ENCODE measurements at places on chromosomes 4 and X.

GRCh38 chr4:19947349-19947748 lies 304.4 kb upstream of the SLIT2 start:
- no peak for DNase-seq

GRCh38 chr4:147078362-147078761 lies 132.7 kb upstream of the TTC29 start:
- no peak for DNase-seq

- no peak for DNase-seq
These were observed 42.8 kb downstream of the ANXA5 start for GRCh38 chr4:121653986-121654385.

DNA sequence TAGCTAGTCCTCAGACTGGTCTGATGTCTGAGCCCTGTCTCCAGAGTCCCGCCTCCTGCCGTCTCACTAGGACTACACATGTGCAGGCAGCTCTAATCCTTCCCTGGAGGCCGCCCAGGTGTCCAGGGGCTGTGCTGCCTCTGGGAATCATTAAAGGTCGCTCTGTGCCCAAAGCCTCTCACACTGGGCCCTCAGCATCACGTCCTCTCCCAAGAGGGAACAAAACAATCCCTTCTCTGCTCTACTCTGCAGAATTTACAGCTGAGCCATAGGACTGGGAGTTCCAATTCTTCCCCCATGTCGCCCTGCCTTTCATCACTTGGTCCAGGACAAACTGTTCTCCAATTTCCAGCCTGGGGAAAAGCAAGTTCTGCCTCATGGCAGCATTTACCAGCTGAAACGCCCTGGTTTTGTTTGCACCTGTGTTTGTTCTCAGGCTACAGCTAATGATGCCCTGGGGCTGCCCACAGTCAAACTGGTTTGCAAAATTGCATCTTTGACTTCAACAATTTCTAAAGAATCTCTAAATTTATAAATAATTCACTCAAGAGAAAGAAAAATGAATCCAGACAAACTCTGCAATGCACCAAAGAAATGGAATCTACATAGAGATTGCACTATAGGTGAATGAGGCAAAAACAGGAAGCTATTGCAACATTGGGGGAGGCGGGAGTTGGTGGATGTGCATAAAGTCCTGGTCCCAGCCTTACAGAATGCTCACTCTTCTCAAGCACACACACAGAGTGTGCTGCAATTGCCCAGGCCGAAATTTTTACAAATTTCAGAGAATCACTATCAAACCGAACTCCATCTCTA lies 7.2 kb upstream of the MRFAP1 start:
- DNase-seq, result no peak

DNA sequence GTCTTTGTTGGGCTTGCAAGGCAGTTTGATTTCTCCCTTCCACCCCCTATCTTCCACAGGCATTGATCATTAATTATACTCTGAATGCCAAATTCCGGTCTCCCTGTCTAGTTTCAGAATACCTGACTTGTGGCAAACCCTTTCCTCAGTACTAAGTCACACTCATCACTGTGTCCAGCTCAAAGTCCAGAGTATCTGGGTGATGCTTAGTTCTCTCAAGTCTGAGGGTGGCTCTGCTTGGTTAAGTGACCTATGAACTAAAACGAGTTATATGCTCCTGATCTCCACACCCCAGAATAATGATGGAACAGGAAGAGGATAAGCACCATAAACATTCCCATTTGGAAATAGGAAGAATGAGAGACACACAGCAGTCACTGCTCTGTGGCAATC lies 6.5 kb downstream of the SMIM9 start:
- DNase-seq, result no peak

DNA sequence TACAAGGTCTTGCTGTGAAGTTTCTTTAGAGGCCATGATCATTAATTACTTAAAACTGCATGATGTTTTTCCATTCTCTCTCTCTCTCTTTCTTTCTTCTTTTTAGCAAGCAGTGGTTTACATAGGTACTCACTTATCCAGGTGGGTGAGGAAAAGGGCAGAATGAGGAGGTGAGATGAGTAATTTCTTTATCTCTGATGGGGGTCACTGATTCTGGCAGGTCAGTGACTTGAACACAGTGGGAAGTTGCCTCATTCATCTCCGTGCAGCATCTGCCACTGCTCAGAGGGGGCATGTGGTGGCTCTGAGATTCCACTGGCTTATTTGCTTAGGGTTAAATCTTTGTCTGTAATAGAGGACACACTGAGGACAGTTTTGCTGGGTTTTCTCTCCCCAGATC lies 62.6 kb downstream of the FAM114A1 start:
- no peak for DNase-seq

DNA sequence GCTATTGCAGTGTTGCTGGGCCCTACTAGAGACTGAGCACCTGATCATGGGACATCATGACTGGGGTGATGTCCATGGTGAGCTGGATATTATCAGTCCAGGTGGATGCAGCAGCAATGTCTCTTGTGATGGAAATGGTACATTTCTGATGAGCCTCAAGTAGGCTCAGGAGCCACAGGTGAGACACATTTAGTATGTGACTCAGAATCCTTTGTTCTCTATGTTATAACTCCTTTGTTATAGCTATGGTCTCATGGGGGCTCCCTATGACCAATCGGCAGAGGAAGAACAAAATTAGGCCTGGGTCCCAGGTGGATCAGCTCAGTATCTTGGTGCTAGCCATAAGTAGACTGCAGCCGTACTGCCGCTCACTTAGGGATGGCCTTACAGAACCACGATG lies 107.9 kb upstream of the FAT1 start:
- no peak for DNase-seq

DNA sequence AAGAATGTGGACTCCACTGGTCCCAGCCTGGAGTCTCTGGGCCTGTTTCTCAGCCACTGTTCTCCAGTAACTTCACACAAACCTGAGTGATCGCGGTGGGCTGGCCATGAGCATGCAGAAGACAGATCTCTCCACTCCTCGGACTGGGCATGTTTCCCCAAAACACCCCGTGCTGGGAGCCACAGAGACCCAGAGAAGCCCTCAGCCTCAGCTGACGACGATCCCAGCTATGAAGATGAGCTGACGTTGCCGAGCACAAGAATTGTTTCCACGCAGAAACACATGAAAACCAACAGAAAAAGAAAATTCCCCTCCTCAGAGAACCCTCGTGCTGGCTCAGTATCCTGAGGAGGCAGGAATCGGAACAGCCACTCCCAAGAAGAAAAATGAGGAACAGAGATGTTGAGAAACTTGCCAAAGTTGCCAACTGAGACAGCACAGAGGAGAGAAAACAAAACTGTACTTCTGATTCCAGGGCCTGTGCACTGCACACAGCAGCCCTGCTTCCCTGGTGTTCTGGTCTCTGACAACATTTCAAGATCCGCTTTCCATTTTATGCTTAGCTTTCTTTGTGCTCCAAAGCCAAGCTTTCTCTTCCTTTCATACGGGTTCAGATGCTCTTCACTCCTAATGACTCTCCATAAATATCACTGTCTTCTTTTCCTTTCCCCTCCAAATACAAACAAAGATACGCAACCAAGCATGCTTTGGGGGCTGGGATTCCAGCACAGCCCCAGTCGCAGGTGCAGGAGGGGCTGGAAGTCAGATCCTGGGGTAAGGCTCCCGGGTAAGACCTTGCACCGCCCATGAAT lies 81.4 kb downstream of the IRF2 start:
- no peak for DNase-seq

- no peak for DNase-seq
These were observed 514.0 kb upstream of the DIAPH2 start for GRCh38 chrX:96170626-96171025.

DNA sequence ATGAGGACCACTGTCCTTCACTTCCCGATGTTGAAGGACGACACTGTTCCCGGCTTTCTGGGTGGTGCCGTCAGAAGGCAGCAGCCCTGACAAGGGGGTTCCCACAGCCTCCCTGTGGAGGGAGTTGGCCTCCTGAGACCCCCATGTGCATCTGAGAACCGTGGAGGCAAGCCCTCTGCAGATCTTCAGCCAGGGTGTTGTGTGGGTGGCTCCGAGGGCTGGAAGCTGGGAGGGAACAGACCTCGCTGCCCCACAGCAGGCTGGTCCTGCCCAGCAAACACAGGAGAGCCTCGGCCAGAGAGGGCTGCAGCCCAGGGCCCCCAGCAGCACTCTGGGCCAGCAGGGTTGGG lies 16.2 kb downstream of the DGKQ start:
- DNase-seq, result no peak

DNA sequence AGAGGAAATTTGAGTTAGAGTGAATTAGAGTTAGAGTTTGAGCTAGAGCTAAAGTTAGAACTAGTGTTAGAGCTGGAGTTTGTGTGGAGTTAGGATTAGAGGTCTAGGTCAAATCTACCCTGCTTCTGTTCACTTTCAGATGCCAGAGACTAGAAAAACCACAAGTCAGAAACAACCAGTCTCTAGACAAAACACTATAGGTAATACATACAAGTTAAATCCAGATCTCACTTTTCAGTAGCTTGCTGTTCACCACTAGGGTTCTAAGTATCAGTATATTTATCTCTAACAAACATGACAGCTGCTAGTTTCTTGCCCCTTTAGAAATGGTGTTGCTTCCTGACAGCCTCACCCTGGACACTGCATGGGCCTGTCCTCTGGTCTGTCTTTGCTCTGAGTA lies 300.7 kb downstream of the ARAP2 start:
- DNase-seq, result no peak

DNA sequence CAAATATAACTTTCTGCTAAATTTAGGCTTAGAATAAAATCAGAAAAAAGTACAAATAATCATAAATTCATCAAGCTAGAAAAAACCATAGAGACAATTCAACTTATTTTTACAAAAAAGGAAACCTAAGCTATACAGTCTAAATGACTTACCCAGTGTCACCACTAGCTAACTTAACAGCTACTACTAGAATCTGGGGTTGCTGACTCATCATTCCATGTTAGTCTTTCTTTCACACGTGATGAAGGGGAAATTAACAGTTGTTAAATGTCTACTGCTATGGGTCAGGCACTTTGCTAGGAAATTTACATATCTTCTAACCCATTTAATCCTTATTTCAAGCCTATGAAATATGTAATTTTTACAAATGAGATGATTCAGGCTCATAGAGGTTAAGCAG lies 349.3 kb upstream of the GALNT7 start:
- DNase-seq, result no peak

- DNase-seq, result no peak
These were observed 793.3 kb upstream of the MAGEB2 start for GRCh38 chrX:29422034-29422433.

All from stimulated activated CD8-positive, alpha-beta memory T cell treated with anti-CD3 and anti-CD28 coated beads, Interleukin-15, amount 100 ng/mL, for 4 hours (primary cell).